ENCODE measurements at places on chromosomes 7 and 10.

DNA sequence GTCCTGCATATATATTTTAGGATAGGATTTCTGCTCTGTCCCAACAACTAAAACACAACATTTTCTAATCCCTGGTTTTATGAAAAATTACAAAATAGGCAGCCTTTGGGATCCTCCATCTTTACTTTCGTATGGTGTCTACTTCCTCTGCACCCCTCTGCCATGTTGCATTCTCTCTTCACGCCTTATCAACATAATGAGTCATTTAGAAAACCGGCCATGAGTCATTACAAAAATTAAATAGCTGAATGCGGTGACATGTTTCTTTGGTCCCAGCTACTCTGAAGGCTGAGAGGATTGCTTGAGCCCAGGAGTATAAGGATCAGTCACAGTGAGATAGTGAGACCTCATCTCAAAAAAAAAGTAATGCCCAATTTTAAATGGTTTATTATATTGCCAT lies 148.1 kb upstream of the CELF2 start:
- DNase-seq: no peak

DNA sequence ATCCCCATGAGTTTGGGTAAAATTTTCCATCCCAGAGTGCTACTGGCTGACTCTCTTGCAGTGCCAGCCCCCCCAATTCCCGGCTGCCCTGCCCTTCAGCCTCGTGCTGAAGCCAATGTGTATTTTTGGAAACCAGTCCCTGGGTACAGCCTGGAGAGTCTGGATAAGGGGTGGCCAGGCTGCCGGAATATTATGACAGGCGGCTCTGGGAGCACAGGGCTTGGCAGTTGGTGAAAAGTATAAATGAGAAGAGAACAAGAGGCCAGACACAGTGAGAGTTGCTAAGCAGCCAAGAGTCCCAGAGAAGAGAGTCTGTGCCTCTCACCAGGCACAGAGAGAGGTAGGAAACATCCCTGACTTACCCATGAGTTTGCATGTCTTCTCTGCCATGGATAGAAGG lies 53.6 kb downstream of the TMEM130 start:
- no peak for DNase-seq

GRCh38 chr10:14306190-14306589 lies 24.5 kb downstream of the FRMD4A start:
- no peak for DNase-seq

DNA sequence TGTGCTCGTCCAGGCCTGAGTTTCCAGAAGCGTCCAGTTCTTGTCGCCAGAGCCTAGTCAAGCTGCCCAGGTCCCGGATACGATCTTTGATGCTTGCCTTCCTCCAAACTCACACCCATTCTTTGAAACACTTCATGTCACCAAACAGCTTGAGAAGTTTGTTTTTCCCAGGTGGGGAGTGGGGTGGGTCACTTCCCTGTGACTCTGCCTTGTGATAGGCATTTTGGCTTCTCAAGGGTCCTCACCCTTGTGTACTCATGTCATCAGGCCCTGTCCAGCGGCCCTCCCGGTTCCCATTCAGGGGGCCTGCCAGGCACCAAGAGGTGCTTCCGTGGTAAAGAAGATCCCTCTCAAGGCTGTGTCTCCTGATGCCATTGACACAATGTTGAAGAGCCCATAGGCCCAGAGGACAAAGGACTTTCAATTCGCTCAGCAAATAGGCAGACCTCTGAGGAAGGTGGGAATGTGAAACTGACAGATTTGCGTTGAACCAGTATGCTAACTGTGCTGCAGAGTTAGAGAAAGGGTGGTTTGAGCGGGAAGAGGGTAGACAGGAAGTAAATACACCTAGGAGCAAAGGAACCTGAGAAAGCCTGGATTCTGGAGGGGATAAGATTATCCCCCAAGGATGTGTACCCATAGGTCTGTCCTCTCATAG lies 24.7 kb upstream of the SFTPA1 start:
- DNase-seq: no peak
